Activated CD8-positive, alpha-beta memory T cell treated with anti-CD3 and anti-CD28 coated beads, Interleukin-2, amount 10 ng/mL, durations not matched to agents 7 days and 5 days (primary cell): ENCODE measurements at places on chromosomes 16 and 17. TPM values are rescaled to one million over a fixed set of nuclear protein-coding genes. Genes with fewer than 3 reads are reported as not detected.

GRCh38 chr16:24035127-24035842 lies 199.5 kb downstream of the PRKCB start:
- DNase-seq: peak; percentile 84
- peak overlapping the region; percentile 81 for H3K27ac ChIP-seq
- peaks cover 38% of the 10 kb centered on the region for H3K36me3 ChIP-seq
- H3K27me3 ChIP-seq: no peaks in the 10 kb centered on the region

GRCh38 chr17:78038748-78039288 lies 80.3 kb downstream of the TNRC6C start:
- H3K36me3 ChIP-seq: peaks cover 27% of the 10 kb centered on the region
- H3K27me3 ChIP-seq: no peaks in the 10 kb centered on the region
- no peaks in the 10 kb centered on the region for H3K4me1 ChIP-seq
- no peak overlapping the region for H3K27ac ChIP-seq
- DNase-seq: no peak
- H3K4me3 ChIP-seq: no peak overlapping the region

The CIAO3 gene
- 34.8 TPM for total RNA-seq

DNA sequence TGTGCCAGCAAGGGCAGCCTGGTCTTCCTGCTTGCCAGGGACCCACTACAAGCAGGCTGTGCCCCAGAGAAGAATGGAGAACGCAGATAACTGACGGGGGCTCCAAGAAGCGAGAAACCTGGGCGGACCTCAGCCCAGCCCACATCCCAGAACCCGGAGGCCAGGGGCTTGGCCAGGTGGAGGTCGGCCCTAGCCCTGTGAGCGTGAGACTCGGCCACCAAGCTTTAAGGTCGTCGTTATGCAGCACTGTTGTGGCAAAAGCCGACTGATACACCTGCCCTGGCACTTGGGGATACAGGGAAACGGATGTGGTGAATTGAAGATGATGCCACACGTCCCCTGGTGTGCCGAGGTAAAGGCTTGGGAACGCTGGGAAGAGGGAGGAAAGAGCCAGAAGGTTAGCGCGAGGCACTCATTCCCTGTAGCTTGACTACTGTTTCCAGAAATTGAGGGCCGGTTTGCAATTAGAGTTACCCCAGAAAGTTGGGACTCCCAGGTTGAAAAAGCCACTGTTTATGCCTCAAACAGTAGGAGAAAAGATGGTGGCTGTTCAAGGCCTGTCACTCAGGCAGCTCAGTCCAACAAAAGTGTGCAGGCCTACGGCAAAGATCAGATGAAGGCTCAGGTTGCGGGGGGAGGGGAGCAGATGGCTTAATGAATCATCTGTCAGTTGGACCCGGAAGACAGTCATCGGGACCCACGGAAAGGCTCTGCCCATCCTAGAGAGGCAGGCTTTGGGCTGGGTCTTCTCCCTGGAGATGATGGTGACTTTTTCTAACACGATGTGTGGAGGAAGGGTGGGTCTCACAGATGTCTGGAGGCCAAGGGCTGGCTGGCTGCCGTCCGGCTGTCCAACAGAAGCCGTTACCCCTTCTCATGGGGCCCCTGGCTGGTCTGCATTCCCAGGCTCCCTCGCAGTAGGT lies 45.6 kb upstream of the BAHCC1 start:
- H3K4me1 ChIP-seq: peaks cover under 1% of the 10 kb centered on the region
- no peak overlapping the region for H3K4me3 ChIP-seq
- peaks cover 42% of the 10 kb centered on the region for H3K27me3 ChIP-seq
- DNase-seq: no peak
- H3K36me3 ChIP-seq: no peaks in the 10 kb centered on the region
- no peak overlapping the region for H3K27ac ChIP-seq

GRCh38 chr17:48173191-48173984 lies 65.8 kb downstream of the SNX11 start:
- H3K27ac ChIP-seq: no peak overlapping the region
- peaks cover 13% of the 10 kb centered on the region for H3K4me1 ChIP-seq
- no peaks in the 10 kb centered on the region for H3K27me3 ChIP-seq
- peaks cover 24% of the 10 kb centered on the region for H3K36me3 ChIP-seq

The CEP295NL gene
- total RNA-seq: not detected

The CIBAR2 gene
- not detected for total RNA-seq

The IL21R gene
- 24.6 TPM for total RNA-seq

GRCh38 chr16:61277849-61278248 lies 758.4 kb downstream of the CDH8 start:
- no peak overlapping the region for H3K27ac ChIP-seq
- no peaks in the 10 kb centered on the region for H3K36me3 ChIP-seq
- no peak overlapping the region for H3K4me3 ChIP-seq
- H3K4me1 ChIP-seq: no peaks in the 10 kb centered on the region
- DNase-seq: no peak
- H3K27me3 ChIP-seq: no peaks in the 10 kb centered on the region

GRCh38 chr17:15406081-15406480 lies 61.3 kb downstream of the CDRT4 start:
- no peak for DNase-seq
- H3K27me3 ChIP-seq: no peaks in the 10 kb centered on the region
- H3K27ac ChIP-seq: no peak overlapping the region
- no peaks in the 10 kb centered on the region for H3K4me1 ChIP-seq

The ATP2A3 gene
- 377 TPM for total RNA-seq

DNA sequence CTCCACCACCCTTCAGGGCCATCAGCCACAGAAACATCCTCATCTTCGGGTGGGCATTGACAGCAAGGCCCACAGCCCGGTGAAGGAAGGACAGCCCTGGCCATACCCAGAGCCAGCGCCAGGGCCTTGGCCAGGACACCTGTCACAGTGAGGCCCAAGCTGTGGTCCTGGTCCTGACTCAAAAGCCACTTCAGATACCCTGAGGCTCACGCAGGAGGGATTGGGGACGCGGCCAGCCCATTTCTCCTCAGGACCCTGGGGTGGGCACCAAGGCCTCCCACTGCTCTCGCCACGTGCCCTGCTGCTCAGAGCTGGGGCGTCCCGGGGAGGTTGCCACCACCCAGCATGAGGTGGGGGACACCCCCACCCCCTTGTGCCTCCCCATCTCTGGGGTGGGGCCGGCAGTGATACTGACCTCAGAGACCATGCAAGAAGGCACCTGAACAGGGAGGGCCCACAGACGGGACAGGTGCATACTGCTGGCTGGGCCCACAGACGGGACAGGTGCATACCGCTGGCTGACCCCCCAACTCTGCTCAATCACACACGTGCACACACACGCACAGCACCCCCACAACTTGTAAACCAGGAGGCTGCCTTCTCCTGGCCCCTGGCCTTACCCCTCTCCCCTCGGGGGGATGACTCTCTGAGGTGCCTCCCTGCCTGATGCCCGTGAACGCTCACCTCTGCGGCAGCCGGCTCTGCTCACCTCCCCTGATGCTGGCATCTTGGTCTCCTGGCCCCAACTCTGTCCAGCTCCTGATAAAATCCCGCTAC lies 14.2 kb downstream of the SLC7A5 start:
- DNase-seq: no peak
- H3K36me3 ChIP-seq: peaks cover 39% of the 10 kb centered on the region
- peak overlapping the region; percentile 95 for H3K27ac ChIP-seq

The MYO15B gene
- 12.4 TPM for total RNA-seq

GRCh38 chr16:52296076-52296475 lies 250.9 kb downstream of the TOX3 start:
- no peaks in the 10 kb centered on the region for H3K4me1 ChIP-seq
- H3K36me3 ChIP-seq: no peaks in the 10 kb centered on the region
- H3K27ac ChIP-seq: no peak overlapping the region

The MYH8 gene
- total RNA-seq: not detected

DNA sequence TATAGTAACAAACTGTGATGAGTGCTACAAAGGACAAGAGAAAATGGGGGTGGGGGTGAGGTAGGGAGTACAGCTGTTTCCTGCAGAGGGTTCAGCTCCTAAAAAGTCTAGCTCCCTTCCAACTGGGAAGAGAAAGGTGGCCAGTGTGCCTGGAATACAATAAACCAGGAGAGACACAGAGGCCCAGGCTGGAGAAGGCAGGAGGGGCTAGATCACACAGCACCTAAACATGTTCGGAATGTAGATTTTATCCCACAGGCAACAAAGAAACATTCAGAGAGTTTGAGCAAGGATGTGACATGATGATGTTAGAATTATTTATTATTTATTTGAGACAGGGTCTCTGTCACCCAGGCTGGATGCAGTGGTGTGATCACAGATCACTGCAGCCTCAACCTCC lies 10.2 kb downstream of the TEX2 start:
- no peak overlapping the region for H3K4me3 ChIP-seq
- no peak overlapping the region for H3K27ac ChIP-seq
- no peaks in the 10 kb centered on the region for H3K27me3 ChIP-seq
- no peak for DNase-seq

GRCh38 chr16:49824593-49824992 lies 31.3 kb downstream of the ZNF423 start:
- H3K4me1 ChIP-seq: no peaks in the 10 kb centered on the region
- no peak for DNase-seq
- no peak overlapping the region for H3K4me3 ChIP-seq

- DNase-seq: peak; percentile 78
- H3K27ac ChIP-seq: no peak overlapping the region
- no peaks in the 10 kb centered on the region for H3K27me3 ChIP-seq
- peaks cover 9% of the 10 kb centered on the region for H3K4me1 ChIP-seq
- H3K4me3 ChIP-seq: no peak overlapping the region
These were observed 68.2 kb downstream of the MYO18A start for GRCh38 chr17:29111816-29112499.

The SBK1 gene
- total RNA-seq: 11.3 TPM

- no peaks in the 10 kb centered on the region for H3K27me3 ChIP-seq
- DNase-seq: no peak
- no peaks in the 10 kb centered on the region for H3K36me3 ChIP-seq
These were observed 10.9 kb downstream of the CETP start for GRCh38 chr16:56972403-56973293.

GRCh38 chr16:54175552-54176375 lies 110.8 kb downstream of the IRX3 start:
- DNase-seq: no peak
- H3K27ac ChIP-seq: no peak overlapping the region
- H3K4me1 ChIP-seq: no peaks in the 10 kb centered on the region
- no peak overlapping the region for H3K4me3 ChIP-seq
- H3K27me3 ChIP-seq: peaks cover 24% of the 10 kb centered on the region

- no peak overlapping the region for H3K27ac ChIP-seq
- no peak for DNase-seq
- no peaks in the 10 kb centered on the region for H3K36me3 ChIP-seq
These were observed 62.5 kb downstream of the JPH3 start for GRCh38 chr16:87664792-87665191.

The PERCC1 gene
- total RNA-seq: 0.33 TPM
